ENCODE measurements at places on chromosomes 3 and 15.

DNA sequence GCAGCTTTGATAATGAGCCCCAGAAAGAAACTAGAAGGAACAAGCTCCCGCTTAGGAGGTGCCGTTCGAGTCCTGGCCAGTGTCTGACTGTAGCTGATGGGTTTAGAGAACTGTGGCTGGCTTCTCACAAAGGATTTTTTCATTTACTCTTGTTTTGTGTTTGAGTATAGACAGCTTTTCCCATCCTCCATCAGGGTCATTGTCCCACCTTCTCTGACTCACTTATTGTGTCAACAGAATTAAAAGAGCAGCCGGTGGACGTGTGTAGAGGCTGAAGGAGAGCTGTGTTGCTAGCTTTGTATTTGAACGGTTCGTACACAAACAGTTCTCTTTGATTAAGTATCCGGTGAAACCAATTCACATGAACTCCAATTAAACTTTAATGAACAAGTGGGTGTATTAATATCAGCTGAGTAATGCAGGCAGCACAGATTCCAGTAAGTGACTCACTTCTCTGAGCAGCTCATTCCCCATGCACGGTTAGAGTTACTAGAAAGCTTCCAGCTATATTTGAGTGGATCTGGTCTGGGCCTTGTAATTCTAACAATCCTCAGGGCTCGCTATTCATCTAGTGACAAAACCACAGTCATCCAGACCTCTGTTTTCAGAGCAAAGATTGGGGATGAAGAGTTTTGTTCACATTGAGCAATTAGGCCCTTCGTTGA, 141.0 kb downstream of the LPP start:
- DNase-seq = peak; percentile 97

DNA sequence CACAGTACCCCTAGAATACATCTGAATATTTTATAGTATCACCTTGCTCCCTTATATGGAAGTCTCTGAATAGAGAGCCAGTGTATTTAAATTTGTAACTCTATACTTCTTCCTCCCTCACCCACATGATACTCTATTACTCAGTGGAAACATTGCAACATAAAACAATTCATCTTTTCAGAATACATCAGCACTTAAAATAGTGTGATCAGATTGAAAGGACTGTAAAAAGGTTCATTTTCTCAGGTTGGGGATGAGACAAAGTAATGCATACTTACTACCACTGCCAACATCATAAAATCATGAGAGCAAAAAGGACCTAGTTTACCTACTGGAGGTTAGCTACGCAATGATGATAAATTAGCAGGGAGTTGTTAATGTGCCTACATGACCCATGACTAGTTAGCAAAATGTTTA, 13.8 kb upstream of the THRB start:
- DNase-seq = no peak

DNA sequence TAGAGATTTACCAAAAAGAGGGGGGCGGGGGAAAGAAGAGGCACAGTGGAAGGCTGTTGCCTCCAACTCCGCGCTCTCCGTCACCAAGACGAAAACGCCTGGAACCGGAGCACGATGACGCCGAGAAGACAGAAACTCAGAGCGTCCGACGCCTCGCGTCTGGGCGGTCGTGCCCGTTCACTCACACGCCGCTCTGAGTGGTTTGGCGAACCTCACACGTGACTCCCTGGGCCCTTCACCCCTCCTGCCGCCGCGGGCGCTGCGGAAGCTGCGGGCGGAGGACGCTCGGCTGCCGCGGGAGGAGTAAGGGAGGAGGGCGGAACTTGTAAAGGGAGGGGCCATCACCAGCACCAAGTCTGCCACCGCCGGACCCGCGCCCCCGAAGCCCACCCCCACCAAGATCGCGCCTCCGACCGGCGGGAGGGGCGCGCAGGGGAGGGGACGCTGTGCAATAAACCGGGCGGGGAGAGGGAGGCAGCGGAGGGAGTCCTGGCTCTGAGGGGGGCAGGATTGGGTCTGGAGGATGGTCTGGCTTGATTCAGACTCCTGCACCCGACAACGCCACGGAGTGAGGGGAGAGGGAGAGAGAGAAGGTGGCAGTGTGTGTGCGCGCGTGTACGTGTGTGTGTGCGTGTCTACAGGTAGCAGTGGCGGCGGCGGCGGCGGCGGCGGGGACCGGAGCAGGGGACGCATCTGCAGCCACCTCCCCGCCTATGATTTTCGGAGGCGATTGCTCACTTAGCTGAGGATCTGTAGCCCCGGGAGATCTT, 1.9 kb upstream of the NLGN1 start:
- DNase-seq = peak; percentile 51

- peak; percentile 88 for DNase-seq
Measured at GRCh38 chr3:189806171-189806951, 175.2 kb downstream of the TP63 start.

GRCh38 chr3:46893763-46894162, 16.2 kb downstream of the PTH1R start:
- no peak for DNase-seq

- no peak for DNase-seq
Measured at GRCh38 chr3:86828751-86829150, 162.2 kb downstream of the VGLL3 start.

- DNase-seq = no peak
Measured at GRCh38 chr15:29014493-29014892, 128.7 kb downstream of the APBA2 start.

GRCh38 chr3:39415983-39416382, 9.5 kb downstream of the RPSA start:
- no peak for DNase-seq

- no peak for DNase-seq
Measured at GRCh38 chr3:184339001-184339400, 1.6 kb downstream of the FAM131A start.

DNA sequence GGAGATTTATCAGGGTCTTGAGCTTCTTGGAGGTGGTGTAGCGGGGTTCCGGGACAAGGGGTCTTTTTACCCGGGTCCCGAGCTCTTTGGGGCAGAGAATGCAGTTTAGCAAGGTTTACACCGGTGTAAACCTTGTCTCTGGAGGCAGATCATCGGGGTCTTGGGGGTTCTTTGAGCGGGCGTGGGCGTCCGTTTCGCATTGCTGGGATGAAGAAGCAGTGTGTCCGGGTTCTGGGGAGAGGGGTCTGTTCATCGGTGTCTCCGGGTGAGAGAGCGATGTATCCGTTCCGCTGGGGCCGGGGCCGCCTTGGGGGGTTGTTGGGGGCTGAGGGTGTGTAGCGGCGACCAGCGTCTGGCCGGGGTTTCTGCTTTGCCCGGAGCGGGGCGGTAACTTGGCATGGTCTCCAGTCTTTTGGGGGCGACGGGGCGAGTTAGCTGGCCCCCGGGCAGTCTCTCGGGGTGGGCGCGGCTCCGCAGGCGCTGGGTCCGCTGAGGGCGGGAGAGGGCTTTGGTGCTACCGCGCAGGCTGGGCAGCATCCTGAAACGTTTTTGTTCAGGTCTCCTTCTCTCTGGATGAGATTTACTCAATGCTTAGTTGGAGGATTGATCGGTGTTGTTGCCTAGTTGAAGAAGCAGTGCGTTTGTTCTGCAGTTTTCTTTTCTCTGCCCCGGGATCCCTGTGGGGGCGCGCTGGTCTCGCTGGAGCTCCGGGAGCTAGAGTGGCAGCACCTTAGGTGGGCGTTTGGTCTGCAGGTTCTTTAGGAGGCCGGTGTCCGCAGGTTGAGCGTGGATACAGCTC, 843 bp downstream of the GLCE start:
- no peak for DNase-seq

- DNase-seq = no peak
Measured at GRCh38 chr15:41377978-41378377, 24.3 kb downstream of the NDUFAF1 start.

DNA sequence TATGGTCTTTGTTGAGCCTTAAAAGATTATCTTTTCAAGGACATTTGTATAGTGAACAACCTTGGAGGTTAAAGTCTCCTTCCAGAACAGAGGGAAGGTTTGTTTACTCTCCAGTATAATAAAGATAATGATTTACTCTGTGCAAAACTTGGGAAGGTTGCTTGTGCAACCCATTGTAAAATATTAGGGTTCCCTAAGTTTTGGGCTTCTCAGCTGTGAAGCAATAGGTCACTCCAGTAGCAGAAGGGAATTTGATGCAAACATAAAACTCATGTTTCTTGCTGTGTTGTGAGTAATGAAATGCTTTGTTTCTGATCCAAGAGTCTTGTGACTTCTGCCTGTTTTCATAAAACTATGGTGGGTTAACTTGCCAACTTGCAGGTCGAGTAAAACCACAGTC, 177.5 kb downstream of the SUCNR1 start:
- DNase-seq = no peak

GRCh38 chr3:152155246-152156020, 113.3 kb upstream of the MBNL1 start:
- DNase-seq = peak; percentile 52

GRCh38 chr3:72452745-72453144, 395.5 kb downstream of the SHQ1 start:
- no peak for DNase-seq

- no peak for DNase-seq
Measured at GRCh38 chr15:74835312-74835823, 7.6 kb downstream of the ULK3 start.

DNA sequence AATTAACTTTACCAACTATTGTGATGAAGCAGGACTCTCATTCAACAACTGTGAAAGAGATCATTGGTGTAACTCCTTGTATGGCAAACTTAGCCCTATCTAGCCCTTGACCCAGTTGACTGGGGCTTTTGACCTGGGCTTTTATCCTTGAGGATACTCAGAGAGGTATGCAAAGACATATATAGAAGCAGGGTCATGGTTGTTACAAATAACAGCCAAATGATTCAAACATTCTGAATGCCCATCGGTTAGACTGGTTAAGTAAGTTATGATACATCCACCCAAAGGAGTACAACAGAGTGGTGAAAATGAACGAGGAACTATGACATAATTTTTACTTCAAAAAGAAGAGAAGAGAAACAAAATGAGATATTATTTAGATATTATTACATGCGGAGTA, 38.2 kb upstream of the ALDH1A3 start:
- no peak for DNase-seq

DNA sequence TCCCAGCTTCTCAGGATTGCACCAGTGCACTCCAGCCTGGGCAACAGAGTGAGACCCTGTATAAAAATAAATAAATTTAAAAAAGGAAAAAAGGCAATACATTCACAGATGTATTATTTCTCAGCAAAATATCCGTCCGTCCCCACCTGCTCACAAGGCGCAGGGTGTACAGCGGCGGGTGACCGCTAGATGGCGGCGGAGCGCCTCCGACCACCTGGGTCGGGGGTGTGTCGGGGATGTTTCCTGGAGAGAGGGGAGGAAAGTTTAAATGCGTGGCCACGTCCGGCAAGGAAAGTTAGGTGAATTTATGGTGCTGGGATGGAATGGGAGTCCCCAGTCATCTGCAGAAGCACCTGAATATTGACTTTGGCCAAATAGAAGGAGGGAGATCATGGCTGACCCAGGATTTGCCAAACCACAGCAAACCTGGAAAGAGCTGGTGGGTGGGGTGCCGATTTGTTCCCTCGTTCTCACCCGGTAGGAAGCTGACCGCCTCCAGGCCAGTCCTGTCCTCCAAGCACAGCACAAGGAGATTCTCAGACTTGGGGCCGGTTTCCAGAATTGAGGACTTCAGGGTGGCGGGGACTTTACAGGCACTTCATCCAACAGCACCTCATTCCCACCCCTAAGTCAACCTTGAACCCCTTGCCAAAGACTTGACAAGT, 88.3 kb downstream of the TMEM266 start:
- DNase-seq = no peak

GRCh38 chr3:127547761-127548605, 42.5 kb downstream of the TPRA1 start:
- no peak for DNase-seq

DNA sequence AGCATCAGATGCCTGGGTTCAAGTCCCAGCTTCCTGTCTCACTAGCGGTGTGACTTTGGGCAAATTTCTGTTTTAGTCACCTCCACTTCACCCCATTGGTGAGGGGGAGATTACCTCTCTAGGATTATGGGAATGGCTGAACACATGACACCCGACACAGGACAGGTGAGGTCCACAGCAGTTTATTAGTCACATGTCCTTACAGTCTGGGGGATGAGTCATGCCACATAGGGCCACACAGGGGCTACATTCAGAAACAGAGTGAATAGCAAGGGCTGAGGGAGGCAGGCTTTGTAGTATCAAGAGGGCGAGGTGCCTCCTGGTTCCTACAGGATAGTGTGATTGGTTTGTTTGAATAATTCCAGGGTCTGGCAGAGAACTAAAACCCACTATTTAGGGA, 15.2 kb upstream of the ITGA11 start:
- no peak for DNase-seq

DNA sequence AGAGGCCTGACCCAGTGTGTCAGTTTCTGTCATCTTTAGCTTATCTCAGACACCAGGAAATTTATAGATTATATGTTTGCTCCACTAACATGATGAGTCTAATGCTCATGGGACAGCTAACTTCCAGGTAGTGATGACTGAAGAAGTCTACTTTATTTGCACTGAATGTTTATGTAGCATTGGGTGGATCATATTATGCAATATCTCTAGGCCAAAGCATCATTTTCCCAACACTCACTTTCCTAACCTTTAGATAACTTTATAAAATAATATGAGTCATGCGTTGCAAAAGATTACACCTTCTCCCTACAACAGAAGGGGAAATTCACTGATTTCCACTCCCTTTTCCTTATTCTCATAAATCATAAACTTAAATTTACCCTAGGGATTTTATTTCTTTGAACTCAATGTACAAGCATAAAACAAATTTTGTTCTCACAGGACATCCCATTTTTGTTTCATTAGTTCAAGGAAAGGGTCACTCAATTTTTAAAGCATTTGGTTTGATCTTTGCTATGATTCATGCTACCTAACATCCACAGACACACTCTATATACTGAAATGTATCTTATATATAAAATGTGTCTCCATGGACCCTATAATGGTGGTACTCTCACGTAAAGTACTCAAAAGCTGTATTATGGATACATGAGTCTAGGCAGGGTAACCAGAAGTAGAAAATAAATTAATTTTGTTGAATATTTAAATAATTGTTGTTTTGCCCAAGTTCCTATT, 225.2 kb downstream of the WDR72 start:
- DNase-seq = no peak

DNA sequence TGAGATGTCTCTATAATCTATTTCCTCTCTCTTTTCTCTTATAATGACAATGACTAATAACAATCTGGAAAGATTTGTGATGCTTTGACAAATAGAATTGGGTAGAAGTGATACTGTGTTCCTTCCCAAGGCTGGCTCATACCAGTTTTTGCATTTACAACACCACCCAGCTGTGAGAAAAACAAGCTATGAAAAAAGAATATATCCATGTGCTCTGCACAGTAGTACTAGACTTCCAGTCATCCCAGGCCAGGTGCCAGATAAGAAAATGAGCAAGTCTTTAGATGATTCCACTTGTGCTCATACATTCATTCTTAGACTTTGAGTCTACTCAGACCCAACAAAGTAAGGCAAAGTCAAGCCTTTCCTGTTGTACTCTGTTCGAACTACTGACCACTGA, 350.2 kb upstream of the POU1F1 start:
- no peak for DNase-seq

DNA sequence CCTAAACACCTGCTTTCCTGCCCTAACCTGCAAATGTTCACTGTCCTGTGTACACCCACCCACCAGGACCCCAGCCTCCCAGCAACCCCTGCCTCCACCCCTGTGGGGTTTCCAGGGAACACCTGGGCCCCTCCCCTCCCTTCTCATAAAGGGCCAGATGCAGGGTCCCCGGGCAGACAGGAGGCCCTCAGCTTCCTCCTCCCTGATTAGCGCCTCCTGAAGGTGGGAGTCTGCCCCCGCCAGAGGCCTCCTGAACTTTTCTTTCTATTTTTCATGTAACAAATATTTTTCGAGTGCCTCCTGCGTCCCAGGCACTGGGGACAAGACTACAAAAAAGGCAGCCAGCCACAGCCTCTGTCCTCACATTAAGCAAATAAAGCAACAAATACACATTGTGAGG, 135.4 kb upstream of the LINGO1 start:
- DNase-seq = no peak
